ENCODE measurements at places on chromosomes 6 and 20.

GRCh38 chr6:89866024-89866678, 28.1 kb upstream of the GJA10 start:
- DNase-seq, result no peak

- no peak for DNase-seq
These were observed 131.7 kb upstream of the PHACTR1 start for GRCh38 chr6:12584631-12585405.

- DNase-seq, result no peak
These were observed 3.2 kb upstream of the NINL start for GRCh38 chr20:25588491-25588890.

- no peak for DNase-seq
These were observed 15.4 kb downstream of the UNC93A start for GRCh38 chr6:167306401-167306998.

GRCh38 chr20:17896193-17896723, 72.3 kb downstream of the SNX5 start:
- no peak for DNase-seq

GRCh38 chr6:16399158-16399557, 160.8 kb downstream of the GMPR start:
- no peak for DNase-seq

DNA sequence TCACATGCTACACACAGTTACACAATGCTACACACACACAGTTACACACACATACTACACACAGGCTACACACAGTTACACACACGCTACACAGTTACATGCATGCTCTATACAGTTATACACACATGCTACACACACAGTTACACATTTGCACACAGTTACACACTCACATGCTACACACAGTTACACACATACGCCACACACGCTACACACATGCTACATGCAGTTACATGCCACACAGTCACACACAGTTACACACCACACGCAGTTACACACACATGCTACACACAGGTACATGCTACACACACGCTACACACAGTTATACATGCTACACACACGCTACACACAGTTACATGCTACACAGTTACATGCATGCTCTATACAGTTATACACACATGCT, 15.6 kb downstream of the MYT1 start:
- DNase-seq, result no peak

- no peak for DNase-seq
These were observed 15.0 kb downstream of the OR2B3 start for GRCh38 chr6:29071831-29072723.

DNA sequence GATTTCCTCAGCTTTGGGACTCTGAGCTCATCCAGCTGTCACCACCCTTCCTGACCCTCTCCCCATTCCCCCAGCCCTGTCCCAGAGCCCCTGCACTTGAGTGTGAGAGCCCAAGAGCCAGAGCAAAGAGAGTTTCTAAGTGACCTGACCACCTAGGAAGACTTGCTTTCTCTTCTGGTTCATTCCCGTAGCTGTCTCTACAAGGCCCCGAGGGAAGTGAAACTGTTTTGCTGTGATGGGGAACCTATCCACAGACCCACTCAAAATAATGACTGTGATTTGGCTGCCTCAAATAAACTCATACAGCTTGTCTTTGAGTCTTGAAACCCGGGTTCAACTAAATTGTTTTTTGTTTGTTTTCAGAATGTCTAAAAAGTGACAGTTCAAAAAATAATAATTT, 74.6 kb upstream of the XRN2 start:
- DNase-seq, result no peak

- DNase-seq, result no peak
These were observed 32.7 kb downstream of the FAM50B start for GRCh38 chr6:3881711-3882421.

DNA sequence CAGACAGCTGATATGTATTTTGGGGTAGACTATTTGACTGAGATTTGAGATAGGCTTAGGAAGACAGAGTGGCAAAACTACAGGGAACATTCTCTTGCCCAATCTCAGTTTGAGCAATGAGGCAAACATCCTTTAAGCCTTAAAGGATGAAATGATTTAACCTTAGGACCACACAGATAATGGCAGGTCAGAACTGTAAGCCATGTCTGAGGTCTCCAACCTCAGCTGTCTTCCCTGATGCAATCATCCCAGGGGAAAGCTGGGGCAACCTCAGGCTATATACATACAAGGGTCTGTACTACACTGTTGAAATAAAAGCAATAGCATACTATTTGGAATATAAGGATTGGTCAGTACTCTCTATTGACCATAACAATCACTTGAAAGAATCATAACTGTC, 83.8 kb upstream of the NUP153 start:
- DNase-seq, result no peak

DNA sequence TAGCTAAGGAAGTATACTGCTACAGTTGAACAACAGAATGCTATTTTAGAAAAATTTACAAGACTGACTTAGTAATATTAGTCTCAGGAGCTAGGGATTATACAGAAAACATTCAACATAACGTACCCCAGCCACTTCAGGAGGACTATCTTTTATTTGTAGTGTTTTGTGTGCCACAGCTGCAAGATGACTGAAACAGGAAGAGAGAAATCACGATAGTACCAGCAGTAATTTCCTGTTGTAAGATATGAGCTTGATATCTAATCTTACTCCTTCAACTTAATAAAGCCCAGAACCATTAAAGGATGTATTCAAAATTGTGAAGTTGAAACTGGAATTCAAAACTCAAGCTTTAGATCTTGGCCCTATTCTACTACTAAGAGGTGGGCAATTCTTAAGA, 42.1 kb downstream of the SLC35A1 start:
- no peak for DNase-seq

- DNase-seq, result no peak
These were observed 11.1 kb upstream of the EYA4 start for GRCh38 chr6:133230052-133230451.

DNA sequence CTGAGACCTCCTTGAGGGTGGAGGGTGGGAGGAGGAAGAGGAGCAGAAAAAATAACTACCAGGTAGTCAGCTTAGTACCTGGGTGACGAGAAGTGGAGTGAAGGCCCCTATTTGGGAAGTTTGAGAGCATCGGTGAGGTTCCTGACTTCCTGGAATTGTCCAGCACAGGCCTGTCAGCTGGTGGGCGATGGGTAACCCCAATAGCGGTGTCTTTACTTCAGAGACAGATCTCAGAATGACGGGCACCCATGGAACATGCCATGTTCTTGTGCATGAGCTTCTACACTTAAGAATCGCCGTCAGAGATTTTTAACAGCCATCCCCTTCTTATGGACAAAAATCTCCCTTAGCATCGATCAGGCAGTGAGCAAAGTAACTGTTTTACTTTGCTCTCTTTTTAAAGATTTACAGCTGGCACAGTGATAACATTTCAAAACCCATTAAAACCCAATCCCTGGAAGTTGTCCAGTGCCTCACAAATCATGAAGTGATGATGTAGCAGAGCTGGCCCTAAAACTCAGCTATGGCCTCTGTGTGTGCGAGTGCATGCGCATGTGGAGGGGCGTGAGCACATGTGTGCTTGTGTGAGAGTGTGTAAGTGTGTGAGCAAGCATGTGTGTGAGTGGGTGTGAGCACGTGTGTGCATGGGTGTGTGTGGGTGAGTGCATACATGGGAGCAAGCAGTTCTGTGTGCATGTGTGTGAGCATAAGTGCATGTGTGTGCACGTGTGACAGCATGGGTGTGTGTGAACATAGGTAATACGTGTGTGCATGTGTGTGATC, 85.2 kb downstream of the DLL1 start:
- no peak for DNase-seq

All from cortex of kidney (tissue), 1 donor.